ENCODE measurements at places on chromosomes 4 and X.

GRCh38 chr4:126533146-126533805, 1099.5 kb upstream of the INTU start:
- DNase-seq: no peak

DNA sequence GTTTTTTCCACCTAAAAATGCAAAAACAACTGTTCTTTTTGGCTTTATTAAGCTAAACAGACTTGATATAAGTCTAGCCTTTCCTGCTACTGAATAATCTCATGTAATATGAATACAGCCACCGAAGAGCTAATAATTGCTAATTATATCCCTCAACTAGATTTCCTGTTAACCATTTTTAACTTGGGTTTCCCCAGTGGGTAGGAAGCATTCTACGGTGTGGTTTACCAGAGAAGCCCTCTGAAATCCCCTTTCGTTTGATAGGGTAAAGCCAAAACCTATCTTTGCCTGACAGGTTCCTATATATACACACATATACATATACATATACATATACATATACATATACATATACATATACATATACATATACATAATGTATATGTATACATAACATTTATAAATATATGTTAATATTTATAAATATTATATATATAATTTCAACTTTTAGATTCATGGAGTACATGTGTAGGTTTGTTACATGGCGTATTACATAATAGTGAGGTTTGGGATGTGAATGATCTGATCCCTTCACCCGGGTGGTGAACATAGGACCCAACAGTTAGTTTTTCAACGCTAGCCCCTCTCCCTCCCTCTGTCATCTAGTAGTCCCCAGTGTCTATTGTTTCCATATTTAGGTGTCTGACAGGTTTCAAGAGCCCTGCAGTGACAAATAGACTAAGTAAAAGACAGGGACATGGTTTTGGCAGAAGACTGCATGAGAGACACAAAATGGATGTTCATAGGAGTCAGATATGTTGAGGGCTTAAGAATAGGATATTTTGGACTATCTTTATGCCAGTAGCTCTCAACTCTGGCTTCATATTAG, 62.4 kb downstream of the ATXN3L start:
- DNase-seq: no peak

GRCh38 chr4:188403272-188403671, 264.0 kb downstream of the TRIML1 start:
- no peak for DNase-seq

GRCh38 chr4:4837316-4837715, 22.1 kb upstream of the MSX1 start:
- DNase-seq: no peak

- no peak for DNase-seq
Measured at GRCh38 chr4:2217726-2218125, 24.2 kb downstream of the HAUS3 start.

DNA sequence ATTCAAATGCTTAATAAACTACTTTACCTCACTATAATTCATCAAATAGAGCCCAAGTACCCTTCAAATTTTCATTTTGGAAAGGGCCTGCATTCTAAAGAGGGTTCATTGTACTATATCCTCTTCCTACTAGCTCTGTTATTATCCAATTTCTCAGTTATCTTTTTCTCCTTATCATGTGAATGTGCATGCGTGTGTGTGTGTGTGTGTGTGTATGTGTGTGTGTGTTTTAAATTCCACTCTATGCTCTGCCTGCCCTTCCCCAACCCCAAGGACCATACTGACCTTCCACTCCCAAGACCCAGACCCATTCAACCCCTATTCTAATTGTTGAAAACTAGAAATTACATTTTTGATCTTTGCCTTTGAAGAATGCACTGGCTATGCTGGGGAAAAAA, 33.3 kb downstream of the CASK start:
- DNase-seq: no peak

DNA sequence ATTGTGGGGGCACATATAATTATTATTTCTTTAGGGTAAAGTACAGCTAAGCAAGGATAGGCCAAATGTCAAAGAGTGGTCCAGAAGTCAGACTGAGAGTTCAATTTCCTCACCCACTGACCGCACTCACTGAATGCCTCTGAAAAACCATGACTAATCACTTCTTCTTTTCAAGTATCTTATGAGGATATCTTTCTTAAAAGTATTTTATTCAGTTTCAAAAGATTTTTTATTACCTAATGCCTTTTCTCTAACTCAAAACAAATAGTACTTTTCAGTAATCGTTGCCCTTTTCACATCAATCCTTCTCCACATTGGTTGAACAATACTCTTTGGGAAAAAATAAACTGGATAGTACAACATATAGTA, 61.7 kb upstream of the CAMK2D start:
- no peak for DNase-seq

DNA sequence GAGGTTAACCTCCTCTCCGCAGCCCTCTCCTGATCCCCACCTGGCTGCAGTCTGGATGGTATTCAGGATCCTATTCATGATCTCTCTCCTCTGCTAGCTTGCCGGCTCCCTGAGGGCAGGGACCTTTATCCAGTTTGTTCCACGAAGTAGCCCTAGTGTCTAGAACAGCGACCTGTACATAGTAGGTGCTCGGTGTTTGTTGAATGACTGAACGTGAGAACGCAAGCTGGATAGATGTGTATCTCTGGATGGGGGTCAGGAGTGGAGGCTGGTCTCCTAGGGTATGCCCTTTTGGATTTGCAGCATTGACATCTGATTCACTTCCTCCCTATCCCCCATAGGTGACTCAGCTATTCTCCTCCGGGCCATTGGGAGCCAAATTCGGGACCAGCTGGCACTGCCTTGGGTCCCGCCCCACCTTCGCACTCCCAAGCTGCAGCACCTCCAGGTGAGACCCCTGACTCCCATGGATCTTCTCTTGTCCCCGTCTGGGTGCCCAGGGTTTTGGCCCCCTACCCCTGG, 7.3 kb downstream of the CCDC22 start:
- DNase-seq: no peak

DNA sequence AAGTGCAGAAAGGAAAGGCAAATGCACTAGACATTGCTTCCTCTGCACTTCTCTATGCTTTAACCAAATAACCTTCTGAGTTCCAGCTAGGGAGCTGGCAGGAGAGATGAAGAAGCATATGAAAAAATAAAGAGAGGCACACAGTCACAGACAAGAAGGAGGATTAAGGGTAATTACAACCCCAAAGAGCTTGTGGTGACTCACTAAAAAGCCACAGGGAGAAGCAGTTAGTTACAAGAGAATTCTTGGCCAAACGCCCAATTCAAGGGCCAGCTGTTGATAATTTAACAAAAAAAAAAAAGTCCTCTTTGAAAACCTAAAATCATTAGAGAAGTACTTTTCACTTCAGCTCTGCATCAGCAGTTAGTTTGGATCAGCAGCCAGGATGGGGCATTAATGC, 478.0 kb downstream of the KCNIP4 start:
- DNase-seq: no peak

GRCh38 chr4:168587411-168588125, 90.7 kb downstream of the PALLD start:
- DNase-seq: no peak

DNA sequence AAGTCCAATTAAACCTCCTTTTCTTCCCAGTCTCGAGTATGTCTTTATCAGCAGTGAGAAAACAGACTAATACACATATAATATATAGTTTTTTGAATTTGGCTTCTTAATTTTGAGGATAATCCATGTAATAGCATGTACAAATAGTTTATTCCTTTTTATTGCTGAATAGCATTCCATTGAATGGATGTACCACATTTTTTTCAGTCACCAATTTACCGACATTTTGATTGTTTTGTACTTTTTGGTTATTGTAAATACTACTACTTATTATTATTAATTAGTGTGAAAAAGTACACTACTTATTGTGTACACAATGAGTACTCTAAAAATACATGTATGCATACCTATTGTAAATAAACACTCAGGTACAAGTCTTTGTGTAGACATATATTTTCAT, 42.3 kb upstream of the ANXA10 start:
- no peak for DNase-seq

DNA sequence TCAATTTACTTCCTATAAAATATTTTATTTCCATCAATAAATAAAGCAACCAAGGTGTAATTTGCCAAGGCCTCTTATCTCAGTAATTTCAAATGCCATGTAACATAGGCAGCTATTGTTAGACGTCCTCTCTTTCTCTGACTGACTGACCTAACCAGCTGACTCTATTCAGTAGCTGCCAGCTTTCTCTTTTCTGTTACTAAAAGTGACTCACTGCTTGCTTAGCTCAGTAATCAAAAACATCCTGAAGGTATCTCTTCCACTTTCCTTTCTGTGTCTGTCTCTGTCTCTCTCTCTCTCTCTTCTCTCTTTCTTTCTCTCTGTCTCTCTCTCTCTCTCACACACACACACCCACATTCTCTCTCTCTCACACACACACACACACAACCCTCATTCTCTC, 134.2 kb downstream of the SPOCK3 start:
- DNase-seq: no peak

- no peak for DNase-seq
Measured at GRCh38 chr4:54553001-54553400, 104.8 kb upstream of the KIT start.

GRCh38 chr4:111921714-111922113, 223.5 kb upstream of the FAM241A start:
- no peak for DNase-seq

GRCh38 chrX:47145395-47146120, 537 bp downstream of the RBM10 start:
- no peak for DNase-seq

GRCh38 chr4:113447061-113447460, 314.5 kb downstream of the CAMK2D start:
- DNase-seq: no peak

GRCh38 chr4:87150498-87151261, 69.7 kb downstream of the KLHL8 start:
- DNase-seq: no peak

GRCh38 chr4:54781756-54782155, 124.0 kb downstream of the KIT start:
- DNase-seq: no peak

DNA sequence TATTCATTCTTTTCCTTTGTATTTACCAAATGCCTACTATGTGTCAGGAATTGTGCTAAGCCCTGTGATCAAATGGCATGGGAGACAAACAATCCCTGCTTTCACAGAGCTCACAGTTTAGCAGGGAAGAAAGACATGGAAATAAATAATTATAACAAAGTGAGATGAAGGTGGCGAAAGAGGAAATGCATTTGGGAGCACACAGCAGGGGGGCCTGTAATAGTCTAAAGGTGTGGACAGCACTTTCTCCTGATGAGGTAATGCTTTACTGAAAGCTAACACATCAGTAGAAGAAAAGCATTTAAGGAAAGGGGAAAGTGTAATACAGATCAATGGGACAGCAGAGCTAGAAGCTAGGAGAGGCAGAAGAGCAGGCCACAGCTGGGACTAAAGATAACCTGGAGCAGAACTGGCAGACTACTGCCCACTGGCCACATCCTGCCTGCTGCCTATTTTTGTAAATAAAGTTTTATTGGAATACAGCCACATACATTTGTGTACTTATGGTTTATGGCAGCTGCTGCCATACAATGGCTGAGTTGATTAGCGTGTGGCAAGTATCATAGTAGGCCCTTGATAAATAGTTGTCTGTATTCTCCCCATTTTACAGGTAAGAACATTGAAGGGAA, 67.1 kb upstream of the TAPT1 start:
- DNase-seq: no peak

- no peak for DNase-seq
Measured at GRCh38 chr4:153258750-153259149, 54.5 kb downstream of the TRIM2 start.

- DNase-seq: peak; percentile 33
Measured at GRCh38 chr4:77818073-77818601, 1.0 kb downstream of the CNOT6L start.

DNA sequence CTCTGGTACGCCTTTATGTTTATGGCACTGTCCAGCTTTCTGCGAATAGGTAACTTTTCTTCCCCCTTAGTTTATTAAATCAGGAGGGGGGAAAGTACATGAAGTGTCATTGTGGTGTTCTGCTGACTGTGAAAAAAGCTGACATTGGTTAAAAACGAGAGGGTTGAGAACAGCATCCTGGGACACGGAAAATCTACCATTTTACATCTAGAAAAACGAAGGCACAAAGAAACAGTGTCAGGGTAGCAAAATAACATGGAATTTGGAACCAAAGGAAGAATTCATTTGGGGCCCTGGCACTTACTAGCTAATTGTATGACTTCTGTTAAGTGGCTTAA, 1.2 kb upstream of the AMOT start:
- DNase-seq: no peak

DNA sequence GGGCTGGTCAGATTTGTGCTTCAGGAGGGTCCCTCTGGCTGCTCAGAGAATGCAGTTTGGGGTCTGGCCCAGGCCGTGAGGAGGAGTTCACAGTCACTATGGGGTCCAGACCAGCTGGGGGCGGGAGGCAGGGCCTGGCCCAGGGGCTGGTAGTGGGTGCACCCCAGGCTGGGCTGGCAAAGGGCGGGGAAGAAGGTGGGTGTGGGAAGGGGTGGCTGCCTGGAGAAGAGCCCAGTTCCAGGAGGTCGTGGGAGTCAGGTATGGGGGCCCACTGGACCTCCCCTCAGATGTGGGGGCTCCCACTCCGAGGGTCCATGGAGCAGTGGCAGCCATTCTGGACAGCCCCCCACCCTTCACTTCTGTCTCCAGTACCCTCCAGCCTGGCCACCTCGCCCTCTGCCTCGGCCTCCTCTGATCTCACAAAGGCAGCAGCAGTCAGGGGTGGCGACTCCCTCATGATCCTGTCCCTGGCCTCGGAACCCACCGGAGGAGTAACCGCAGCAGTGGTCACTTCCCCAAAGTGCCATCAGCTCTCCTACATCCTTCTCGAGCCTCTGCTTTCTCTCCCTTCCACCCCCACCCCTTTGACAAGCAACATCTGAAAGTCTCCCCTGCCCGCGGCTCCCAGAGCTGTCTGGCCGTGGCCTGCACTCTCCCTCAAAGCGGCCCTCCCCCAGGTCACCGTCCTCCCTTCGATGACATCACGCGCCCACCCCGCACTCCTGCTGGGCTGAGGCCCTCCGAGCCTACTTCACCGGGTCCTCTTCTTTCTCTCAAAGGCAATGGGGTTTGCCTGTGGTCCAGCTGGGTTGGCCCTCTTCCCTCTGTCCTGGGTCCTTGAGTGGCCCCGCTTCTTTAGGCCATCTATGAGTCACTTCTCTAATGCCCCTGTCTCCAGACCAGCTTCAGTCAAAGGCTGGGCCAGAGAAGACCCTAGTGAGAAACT, 1.7 kb upstream of the SLC6A8 start:
- DNase-seq: no peak

GRCh38 chr4:123819362-123820035, 422.9 kb downstream of the SPRY1 start:
- no peak for DNase-seq

- DNase-seq: no peak
Measured at GRCh38 chrX:75181721-75182120, 25.6 kb upstream of the ABCB7 start.

DNA sequence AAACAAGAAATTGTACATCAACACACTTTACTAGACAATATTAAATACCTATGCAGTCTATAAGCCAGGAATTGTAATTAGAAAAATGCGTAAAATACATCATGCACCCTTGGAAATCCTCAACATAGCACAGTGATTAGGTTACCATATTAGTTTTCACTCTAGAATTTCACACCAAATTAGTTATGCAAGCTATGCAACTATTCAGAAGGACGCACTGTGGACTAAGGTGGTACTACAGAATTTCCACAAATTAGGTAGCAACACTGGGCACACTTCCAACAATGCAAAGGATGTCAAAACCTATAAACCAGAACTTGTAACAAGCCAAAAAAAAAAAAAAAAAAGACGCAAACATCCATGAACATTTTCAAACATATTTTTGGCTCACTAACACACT, 71.1 kb upstream of the ZCCHC13 start:
- DNase-seq: no peak

- no peak for DNase-seq
Measured at GRCh38 chr4:46124773-46125413, 1.0 kb upstream of the GABRG1 start.

All from stimulated activated CD8-positive, alpha-beta memory T cell treated with anti-CD3 and anti-CD28 coated beads, Interleukin-7, amount 100 ng/mL, for 48 hours (primary cell).